ENCODE measurements at places on chromosomes 11 and 22.
A peak's percentile ranks its signal among the peaks of the same experiment; 100 is the strongest.

GRCh38 chr22:50314455-50315288, 7.2 kb upstream of the PLXNB2 start:
- DNase-seq, result no peak

- no peak for DNase-seq
These were observed 2.5 kb upstream of the CD81 start for GRCh38 chr11:2374456-2375201.

GRCh38 chr11:114088216-114088615, 28.7 kb downstream of the ZBTB16 start:
- DNase-seq, result no peak

DNA sequence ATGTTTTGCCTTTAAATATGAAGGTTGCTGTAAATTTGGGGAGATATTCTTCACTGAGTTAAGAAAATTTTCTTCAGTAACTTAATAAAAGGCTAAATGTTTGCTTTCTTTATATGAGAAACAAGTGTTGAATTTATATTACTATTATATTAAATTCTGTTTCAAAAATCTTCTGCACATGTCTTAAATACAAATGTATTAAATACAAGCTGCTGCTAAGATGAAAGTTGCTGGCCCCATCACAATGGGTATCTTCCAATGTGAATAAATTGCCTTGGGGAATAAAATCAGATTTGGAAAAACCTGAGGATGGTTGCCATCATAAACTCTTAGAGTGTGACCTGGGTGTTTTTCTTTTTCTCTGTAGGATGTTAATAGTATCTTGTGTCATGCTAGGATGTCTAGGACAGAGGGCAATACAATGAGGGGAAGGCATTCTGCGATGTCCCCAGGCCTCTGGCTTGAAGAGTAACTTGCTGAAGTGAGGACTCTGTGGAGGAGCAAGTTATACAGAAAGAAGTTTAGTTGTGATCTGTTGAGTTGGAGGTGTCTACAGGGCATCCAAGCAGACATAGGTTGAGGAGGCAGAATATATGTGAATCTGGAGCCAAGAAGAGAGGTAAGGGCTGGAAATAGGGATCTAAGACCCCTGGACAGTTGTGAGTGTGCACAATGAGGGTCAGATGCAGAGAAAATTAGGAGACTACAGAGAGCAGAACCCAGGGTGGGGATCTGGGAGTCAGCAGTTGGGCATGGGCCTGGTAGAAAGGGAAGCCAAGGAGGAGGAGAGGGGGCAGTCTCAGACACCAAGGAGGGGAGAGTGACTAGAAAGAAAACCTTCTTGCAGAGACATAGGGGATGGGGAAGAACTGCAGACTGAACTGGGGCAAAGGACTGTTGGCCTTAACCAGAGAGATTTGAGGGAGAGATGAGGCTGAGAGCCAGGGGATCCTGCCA, 4.8 kb downstream of the IGLL5 start:
- DNase-seq, result no peak

DNA sequence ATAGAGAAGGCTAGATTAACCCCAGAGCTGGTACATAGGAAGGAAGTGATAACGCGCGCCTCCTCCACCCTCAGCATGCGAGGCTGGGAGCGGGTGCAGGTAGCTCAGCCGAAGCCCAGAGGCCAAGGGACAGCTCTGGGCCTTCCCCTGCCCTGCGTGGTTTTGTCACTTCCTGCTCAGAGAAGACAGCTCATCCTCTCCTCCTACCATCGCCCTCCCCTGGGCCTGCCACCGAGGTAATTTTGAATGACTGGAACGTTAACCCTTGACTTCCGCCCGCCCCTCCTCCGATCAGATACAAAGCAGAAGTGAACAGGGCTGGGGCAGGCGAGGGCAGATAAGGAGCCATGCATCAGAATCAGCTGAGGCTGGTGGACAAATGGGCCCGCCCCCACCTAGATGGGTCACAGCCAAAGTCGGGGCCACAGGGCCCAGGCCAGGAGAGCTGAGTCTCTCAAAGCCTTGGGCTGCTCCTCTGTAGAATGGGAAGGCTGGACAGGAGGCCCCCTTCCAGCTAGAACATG, 1.6 kb downstream of the RAC2 start:
- DNase-seq, result peak; percentile 69

GRCh38 chr11:84322211-84322610, 1036.0 kb upstream of the CCDC90B start:
- no peak for DNase-seq

DNA sequence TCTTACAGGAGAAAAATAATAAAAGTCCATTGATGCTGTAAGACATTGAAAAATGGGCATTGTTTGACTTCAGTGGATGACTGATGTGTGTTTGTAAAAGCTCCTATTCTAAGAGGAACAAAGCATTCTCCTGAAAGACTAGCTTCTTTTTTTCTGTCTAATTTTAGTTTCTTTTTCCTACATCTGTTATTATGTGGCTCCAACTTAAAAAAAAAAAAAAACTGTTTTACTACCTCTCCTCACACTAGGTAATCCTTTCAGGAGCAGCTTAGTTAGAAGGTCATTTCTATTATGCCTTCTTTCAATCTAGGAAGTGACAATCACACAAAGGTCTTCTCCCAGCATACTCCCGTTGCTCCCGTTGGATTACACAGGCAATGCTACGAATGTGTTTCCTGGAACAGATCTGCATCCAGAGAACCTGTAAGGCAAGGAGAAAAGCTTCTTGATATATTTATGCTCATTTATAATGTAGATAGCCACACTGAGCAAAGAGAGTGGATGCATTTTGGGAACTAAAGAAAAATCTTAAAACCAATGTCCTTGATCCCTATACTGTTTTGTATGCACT, 595.1 kb upstream of the CCDC179 start:
- no peak for DNase-seq

DNA sequence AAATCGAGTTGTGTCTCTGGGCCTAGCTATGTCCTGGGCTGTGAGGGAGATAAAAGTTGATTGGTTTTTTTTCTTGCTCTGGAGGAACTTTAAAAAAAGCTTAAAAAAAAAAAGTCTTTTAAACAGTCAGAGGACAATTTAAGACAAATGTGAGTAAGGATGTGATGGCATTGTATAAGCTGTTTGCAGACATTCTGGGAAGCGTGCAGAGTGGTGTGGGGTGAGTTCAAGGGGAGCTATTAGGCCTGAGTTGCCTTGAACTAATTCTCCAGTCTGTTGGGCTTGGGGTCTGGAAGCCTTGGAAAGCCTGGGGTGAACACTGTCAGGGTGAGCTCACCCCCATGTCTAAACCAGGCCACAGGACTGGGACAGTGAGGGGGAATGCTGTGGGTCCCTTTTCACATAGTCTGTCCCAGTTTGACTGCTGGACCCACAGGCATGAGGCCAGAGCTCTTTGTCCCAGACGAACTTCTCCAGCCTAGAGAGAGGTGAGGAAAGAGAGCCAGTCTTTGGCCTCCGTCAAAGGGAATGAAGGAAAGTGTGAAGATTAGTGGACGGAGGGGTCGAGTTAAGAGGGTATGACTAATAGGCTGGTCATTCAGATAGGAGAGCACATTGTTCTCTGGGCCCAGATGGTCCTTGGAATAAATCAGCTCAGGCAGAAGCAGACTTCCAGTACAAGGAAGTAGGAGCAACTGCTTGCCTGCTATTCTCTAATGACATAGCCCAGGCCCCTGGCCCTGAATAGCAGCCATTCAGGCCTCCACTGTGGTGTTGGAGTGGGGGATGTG, 76.4 kb upstream of the NNMT start:
- no peak for DNase-seq

GRCh38 chr11:14288189-14288935, 70.6 kb downstream of the RRAS2 start:
- no peak for DNase-seq

GRCh38 chr11:95335989-95336388, 105.0 kb upstream of the SESN3 start:
- no peak for DNase-seq

DNA sequence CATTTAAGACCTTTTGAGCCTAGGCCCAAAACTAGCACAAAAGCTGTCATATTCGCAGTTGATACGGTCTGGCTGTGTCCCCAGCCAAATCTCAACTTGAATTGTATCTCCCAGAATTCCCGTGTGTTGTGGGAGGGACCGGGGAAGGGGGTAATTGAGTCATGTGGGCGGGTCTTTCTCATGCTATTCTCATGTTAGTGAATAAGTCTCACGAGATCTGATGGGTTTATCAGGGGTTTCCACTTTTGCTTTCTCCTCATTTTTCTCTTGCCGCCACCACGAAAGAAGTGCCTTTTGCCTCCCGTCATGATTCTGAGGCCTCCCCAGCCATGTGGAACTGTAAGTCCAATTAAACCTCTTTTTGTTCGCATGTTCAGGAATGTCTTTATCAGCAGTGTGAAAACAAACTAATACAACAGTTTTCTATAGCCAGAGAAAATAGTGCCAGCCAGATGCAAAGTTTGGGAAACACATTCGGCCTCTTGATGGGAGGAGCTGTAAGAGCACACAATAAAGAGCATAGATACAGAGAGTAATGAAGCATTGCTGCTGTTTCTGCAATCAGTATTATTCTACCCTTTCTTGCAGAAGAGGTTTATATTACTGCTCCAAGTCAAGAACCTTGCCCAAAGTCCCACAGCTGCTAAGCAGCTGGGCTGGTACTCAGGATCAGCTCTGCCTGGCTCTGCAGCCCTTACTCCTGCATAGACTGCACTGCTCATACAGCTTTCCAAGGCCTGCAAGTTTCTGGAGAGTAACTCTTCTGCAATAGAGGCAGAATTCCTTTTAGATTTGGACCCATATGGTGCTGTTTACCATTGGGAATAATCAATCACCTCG, 2.0 kb upstream of the ZNF195 start:
- no peak for DNase-seq

DNA sequence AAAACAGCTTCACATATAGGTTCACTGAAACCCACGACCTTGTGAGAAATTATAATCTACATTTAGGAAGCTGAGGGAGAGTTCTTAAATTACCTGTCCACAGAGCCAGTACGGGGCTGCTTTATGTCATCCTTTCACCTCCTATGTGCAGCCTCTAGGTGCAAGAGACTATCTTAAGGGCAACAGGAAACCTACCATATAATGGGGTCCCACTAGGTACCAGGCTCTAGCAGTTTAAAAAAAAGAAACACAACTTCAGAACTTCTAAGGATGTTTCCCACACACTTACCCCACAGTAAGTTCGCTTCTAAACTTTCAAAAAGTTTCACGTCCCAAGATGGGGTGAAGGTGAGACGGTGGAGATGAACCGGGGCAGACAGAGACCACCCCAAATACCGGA, 573 bp downstream of the STK33 start:
- no peak for DNase-seq

DNA sequence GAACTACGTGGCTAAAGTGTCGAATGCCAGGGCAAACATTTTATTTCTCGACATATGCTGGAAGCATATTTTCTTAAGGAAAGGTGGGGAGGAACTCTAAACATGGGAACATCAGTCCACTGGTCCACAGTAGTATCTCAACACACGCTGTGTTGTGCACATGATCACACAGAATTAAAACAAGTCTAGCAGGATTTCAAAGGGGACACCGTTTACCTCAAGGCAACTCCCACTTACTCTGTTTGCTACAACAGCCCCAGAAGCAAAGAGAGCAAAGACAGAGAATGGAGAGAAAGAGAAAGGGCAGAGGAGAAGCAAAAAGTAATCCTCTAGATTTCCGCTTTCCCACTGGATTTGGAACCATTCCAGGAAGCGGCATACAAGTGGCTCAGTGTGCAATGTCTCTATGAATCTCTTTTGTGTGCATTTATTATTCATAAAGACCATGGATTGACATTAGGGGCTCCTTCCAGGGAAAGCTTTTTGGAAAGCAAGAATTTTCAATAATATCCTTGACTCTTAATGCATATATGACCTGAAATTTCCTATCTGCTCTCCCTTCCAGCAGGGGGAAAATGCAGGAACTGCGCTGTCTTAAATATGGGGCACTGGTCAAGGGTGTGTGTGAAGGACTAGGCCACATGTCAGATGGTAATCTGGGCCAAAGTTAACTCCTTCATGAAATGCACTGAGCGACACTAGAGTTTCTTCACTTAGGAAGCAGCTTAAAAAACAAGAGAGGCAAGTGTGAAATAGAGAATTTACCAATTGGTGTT, 34.8 kb upstream of the CCDC34 start:
- DNase-seq, result no peak

DNA sequence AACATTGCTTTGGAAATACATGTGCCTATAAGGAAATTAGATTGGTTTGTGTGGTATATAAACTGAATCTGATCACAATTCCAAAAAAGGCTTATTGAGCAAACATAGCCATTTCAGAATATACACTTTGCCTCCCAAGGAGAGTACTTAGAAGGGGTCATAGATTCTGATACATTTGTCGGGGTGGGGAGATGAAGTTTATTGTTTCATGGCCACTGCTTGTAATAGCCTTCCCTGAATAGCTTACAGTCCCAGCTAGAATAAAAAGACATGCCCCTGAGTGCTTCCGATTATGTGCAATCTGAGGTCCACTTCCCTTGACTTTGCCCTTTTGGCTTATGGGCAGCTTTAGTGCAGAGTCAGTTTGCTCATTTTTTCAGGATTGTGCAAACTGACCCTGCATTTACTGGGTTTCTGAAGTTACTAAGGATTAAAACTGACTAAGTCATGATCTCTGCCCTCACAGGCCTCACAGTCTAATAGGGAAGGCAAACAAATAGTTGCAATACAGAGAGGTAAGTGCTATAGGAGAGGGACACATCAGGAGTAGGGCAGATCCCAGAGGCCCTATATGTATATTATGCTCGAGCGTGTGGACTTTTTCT, 184.2 kb downstream of the BLID start:
- DNase-seq, result no peak

GRCh38 chr11:116412118-116412889, 360.5 kb downstream of the BUD13 start:
- no peak for DNase-seq

DNA sequence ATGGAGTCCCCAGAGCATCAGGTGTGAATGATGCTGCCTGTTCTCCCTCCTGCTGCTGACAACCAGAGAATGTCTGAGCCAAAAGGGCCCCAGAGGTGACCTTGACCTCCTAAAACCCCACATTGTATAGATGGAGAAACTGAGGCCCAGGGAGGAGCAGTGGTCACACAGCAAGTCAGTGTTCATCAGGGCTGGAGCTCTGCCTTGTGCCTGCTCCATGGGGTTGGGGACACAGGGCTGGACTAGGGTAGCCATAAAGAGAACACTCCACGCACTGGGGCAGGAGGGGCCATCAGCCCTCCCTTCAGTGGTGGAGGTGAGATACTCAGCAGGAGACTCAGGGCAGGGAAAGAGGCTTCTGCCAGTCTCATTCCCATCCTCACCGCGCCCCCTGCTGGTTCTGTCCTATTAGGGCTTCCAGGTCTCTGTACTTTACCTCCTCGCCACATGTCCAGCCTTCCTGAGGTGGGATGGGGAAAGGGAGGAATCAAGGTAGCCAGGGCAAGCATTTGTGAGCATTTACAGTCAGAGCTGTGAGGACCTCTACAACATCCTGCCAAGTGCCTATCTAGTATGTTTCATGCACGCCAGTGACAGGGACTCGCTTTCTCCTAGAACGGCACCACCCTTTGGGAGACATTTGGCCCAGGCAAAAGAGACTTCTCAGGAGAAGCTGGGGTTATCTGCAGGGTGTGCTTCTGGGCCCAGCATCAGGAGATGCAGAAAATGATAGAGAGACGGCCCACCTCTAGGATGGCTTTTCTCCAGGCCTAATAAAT, 43.2 kb downstream of the NEU3 start:
- DNase-seq, result peak; percentile 71

- DNase-seq, result no peak
These were observed 799 bp upstream of the CDC42BPG start for GRCh38 chr11:64845129-64845775.

- DNase-seq, result no peak
These were observed 2.0 kb downstream of the CFL1 start for GRCh38 chr11:65855927-65856363.

All from hematopoietic multipotent progenitor cell treated with erythropoietin and hydrocortisone succinate and interleukin-3 and kit ligand, for 17 days (in vitro differentiated cells).